Right renal cortex interstitium (tissue), 3 donors: ENCODE measurements at places on chromosomes 7 and 10. TPM values are rescaled to one million over a fixed set of nuclear protein-coding genes. Genes with fewer than 3 reads are reported as not detected.

DNA sequence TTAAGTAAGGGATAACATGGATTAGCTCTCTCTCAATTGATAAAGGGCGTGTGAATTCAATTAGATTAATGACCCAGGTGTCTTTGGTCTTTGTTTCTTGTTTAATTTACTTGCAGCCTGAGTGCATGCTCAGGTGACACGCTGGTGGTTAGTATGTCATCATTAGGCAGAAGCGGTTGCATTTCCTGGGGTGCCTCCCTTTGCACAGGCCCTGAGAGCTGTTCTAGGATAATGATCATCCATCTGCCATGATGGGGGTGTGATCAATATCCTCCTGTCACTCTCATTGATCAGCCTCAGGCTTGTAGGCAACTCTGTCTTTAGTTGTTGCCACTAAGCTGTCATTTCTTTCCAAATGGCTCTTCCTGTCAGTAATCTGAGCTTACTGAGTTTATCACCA, 99.6 kb upstream of the NPS start:
- DNase-seq = no peak

- DNase-seq = no peak
These were observed 94.1 kb downstream of the CDCA7L start for GRCh38 chr7:21851559-21851967.

The EGR2 gene
- 2.3 TPM for polyA plus RNA-seq

GRCh38 chr7:2607923-2608904, 23.6 kb upstream of the TTYH3 start:
- no peak for DNase-seq

- DNase-seq = no peak
These were observed 145.6 kb downstream of the RELN start for GRCh38 chr7:103843689-103844480.

The SSC4D gene
- polyA plus RNA-seq = 5.5 TPM

DNA sequence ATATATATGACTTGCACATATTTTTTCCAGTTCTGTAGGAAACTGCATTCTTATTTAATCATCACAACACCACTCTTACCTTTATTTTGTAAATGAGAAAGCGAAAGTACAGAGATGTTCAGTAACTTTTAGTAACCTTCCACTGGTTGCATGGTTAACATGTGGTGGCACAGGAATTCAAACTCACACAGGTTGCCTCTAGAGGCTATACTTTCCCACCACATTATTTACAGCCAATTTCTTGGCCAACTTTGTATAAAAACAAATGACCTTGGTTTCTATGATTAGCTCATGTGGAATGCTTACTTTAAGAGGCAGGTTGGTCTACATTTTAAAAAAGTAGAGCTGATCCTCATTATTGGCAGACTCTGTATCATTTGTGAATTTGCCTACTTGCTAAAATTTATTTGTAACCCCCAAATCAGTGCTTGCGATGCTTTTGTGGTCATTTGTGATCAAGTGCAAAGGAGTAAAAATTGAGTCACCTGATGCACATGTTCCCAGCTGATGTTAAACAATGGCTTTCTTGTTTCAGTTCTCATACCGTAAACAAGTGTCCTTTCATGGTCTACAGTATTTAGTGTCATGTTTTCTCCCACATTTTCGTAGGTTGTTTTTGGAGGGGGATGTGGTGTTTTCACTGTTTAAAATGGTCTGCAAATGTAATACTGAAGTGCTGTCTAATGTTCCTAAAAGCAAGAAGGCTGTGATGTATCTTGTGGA, 14.8 kb downstream of the BBS9 start:
- DNase-seq = no peak
